ENCODE measurements at places on chromosomes 2 and 18. TPM values are rescaled to one million over a fixed set of nuclear protein-coding genes. Genes with fewer than 3 reads are reported as not detected.

PER2 gene
- polyA plus RNA-seq = 3.7 TPM

KYNU gene
- polyA plus RNA-seq = 4.6 TPM

CFAP53 gene
- polyA plus RNA-seq = not detected

MREG gene
- polyA plus RNA-seq = 5.6 TPM

REG1B gene
- 10.8 TPM for polyA plus RNA-seq

ACMSD gene
- polyA plus RNA-seq = not detected

FNDC4 gene
- 4.8 TPM for polyA plus RNA-seq

SH3BP4 gene
- 7.2 TPM for polyA plus RNA-seq

GPBAR1 gene
- polyA plus RNA-seq = 1.4 TPM

SCYGR7 gene
- polyA plus RNA-seq = not detected

DOCK10 gene
- 4.2 TPM for polyA plus RNA-seq

IL1A gene
- polyA plus RNA-seq = not detected

CRYBA2 gene
- polyA plus RNA-seq = 10.8 TPM

Measured in sigmoid colon (tissue), 7 donors.